HT1080 (cell line): ENCODE measurements at places on chromosomes 4 and X.

DNA sequence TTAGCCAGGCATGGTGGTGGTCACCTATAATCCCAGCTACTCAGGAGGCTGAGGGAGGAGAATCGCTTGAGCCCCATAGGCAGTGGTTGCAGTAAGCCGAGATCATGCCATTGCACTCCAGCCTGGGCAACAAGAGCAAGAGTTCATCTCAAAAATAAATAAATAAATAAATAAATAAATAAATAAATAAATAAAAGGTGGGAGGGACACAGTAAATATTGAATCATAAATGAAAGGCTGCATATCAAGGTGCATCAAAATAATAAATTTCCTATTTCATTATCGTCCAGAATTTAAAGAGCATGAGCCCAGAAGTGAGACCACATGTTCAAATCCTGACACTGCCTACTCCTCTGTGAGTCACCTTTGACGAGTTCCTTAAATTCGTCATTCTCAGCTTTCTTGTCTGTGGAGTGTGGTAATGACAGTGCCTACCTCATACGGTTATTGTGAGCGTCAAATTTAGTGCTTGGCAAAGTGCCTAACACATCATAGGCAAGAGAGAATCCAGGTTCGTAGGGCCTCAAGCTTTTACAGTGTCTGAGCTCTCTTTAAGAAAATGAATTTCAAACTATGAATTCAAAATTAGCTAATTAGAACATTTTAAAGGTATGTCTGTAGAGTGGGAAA, 49.9 kb downstream of the IL15 start:
- DNase-seq, result peak; percentile 76

- no peak for DNase-seq
These were observed 64.9 kb downstream of the PRSS12 start for GRCh38 chr4:118287711-118288451.

GRCh38 chr4:81282131-81282530, 67.1 kb upstream of the PRKG2 start:
- no peak for DNase-seq

DNA sequence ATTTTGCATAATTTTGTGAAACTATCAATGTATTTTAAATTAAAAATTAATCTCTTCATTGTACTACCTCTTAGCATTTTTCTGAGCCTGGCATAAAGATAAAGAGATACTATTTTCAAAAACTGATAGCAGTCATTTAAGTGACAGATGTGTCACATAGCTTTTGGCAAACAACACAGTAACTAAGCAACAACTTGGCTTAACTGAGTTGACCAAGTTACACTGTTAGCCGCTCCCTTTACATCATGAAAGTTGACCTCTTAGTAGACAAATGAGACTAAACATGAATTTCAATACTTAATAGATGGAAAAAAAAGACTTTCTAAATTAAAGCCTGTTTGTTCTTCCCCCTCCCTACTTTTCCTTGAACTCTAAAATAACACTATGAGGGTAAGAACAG, 62.0 kb downstream of the ATP8A1 start:
- no peak for DNase-seq

DNA sequence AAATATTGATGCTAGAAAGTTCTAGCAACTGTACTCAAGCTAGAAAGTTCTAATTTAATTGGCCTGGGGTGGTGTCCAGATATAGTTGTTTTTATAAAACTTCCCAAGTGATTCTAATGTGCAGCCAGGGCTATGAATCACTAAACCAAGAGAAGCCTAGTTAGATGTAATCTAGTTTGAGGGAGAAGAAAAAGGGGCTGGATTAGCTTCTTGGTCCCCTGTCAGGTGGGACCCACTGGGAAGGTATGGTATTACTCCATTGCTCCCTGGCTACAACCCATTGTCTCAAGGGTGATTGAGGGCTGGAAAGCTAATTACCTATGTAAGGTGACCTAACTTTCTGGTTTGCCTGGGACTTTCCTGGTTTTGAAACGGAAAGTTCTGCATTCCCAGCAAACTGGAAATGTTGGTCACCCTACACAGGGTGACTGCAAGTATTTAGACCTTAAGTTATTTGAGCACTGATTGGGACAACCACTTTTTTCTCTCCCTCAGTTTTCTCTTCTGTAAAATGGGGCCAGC, 23.9 kb upstream of the MSN start:
- DNase-seq, result peak; percentile 8

DNA sequence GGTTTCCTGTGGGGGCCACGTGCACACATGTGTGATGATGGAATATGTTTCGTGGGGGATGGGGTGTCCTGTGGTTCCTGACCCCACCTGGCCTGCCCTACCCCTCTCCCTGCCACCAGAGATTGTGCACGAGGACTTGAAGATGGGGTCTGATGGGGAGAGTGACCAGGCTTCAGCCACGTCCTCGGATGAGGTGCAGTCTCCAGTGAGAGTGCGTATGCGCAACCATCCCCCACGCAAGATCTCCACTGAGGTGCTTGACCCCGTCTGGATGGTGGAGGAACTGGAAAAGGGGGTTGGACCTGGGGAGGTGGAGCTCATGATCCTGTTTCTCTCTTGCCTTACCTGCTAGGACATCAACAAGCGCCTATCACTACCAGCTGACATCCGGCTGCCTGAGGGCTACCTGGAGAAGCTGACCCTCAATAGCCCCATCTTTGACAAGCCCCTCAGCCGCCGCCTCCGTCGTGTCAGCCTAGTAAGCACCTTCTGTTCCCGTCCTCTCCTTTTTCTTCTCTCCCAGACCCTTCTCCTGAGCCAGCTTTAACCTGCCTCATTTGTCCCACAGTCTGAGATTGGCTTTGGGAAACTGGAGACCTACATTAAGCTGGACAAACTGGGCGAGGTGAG, 5.9 kb downstream of the CDK16 start:
- no peak for DNase-seq

- no peak for DNase-seq
These were observed 481.3 kb upstream of the ADGRL3 start for GRCh38 chr4:60718874-60719273.

DNA sequence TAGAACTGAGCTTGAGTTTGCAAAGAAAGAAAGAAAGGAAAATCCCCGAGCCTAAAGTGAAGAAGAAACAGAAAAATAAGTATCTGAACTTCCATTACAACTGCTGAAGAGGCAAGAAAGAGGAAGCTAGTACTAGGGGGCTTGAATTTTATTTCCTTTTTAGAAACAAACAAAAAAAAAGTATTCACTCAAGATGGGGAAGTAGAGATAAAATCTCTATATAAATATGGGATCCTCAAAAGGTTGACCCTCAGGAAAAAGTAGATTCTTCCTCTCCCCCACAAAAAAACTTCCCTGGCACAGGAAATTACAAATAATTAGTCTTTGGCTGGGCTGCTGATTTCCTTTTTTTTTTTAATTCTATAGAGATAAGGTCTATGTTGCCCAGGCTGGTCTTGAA, 16.0 kb downstream of the LRBA start:
- no peak for DNase-seq

DNA sequence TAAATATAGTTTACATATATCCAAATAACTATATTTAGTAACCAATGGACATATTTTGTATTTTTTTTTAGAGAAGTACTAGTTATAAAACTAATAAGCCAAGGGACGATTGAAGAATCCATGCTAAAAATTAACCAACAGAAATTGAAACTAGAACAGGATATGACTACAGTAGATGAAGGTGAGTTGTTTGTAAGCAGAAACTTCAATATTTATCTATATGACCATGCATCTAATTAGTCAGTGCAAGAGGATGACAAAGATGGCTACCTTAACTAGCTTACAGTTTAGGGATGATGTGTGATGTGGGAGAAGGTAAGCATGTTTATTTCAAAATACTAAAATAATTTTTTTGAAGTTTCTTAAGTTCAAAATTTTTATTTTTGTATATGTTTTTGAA, 57.7 kb downstream of the HPGDS start:
- no peak for DNase-seq

- DNase-seq, result no peak
These were observed 57.6 kb downstream of the N4BP2 start for GRCh38 chr4:40114206-40114605.

GRCh38 chr4:165359506-165359905, 19.3 kb upstream of the CPE start:
- DNase-seq, result peak; percentile 52

GRCh38 chrX:43559644-43560043, 96.5 kb upstream of the MAOA start:
- DNase-seq, result peak; percentile 30

DNA sequence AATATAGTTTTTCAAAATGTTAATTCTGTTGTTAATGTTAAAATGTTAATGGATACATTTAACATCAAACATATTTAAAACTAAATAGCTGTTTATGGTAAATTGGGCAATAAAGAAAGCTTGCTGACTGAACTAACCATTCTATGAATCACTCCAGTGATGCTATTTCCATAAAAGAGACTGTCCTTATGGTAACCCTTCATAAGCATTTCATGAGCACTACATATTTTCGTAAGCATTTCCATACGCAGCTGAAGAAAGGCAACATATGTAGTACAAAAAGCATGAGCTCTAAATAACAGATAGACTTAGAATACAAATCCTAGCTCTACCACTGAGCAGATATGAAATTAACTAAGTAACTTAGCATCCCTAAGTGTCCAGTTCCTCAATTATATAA, 188.9 kb downstream of the COL25A1 start:
- no peak for DNase-seq

GRCh38 chrX:82813671-82814078, 694.4 kb upstream of the POU3F4 start:
- peak; percentile 92 for DNase-seq

DNA sequence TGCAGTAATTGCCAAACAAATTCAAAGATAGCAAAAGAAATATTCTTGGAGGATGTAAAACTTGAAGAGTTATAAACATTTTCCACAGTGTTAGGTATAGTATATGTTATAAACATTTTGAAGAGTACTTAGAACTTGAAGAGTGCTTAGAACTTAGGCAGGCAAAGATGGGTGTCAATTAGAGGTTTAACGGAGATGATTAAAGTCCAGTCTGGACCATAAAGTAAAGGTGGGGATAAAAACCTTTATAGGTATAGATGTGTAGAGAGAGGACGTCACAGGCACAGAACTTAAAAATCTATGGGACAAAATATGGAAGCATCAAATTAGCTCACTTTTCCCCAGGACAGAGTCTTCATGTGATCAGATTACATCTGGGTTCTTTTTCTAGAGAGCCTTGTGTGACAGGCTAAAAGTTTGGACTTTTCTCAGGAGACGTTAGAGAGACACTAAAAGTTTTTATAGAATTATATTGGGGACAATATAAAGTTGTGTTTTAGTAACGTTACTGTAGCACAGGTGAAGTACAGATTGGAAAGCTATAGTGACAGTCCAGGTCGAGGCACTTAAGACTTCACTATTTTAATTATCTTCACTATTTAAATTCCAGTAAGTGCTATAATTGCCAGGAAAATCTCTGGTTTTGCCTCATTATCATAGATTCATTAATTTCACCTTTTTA, 13.3 kb upstream of the MAD2L1 start:
- no peak for DNase-seq

- DNase-seq, result peak; percentile 13
These were observed 653.8 kb upstream of the CPEB2 start for GRCh38 chr4:14348506-14348905.

DNA sequence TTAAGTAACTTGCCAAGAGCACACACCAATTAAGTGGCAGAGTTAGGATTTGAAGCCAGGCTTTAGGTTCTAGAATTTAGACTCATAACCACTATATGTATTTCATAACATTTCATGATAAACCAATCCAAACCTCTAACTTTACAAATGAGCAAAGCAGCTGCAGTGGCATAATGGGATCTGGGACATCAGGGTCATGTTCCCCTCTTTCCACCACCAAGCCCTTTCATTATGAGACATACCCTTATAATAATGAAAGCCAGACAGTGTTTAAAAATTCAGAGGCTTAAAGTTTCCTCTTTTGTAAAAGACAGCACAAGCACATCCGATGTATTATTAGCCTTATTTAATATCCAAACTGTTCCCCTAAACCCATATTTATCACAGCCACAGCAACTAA, 28.3 kb upstream of the AMELX start:
- no peak for DNase-seq

DNA sequence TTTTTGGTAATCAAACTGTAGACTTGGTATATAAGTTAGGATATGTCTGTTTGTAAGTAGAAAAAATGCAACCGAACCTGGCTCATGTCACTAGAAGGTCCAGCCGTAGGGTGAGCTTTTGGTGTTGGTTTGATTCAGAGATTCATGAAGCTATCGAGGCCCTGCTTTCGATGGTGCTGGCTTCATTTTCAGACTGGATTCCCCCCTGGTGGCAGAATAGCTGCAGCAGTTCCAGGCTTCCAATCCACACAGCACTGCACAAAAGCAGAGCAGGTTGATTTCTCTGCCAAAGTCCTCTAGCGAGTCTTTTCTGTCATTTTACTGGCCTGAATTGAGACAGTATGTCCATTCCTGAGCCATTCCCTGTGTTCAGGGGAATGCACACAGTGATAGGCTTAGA, 33.1 kb downstream of the PDK3 start:
- no peak for DNase-seq

GRCh38 chr4:57309658-57310057, 199.5 kb upstream of the IGFBP7 start:
- no peak for DNase-seq

GRCh38 chr4:143443728-143444127, 69.8 kb upstream of the SMARCA5 start:
- DNase-seq, result no peak

GRCh38 chr4:2651546-2651945, 104.6 kb downstream of the TNIP2 start:
- DNase-seq, result no peak

DNA sequence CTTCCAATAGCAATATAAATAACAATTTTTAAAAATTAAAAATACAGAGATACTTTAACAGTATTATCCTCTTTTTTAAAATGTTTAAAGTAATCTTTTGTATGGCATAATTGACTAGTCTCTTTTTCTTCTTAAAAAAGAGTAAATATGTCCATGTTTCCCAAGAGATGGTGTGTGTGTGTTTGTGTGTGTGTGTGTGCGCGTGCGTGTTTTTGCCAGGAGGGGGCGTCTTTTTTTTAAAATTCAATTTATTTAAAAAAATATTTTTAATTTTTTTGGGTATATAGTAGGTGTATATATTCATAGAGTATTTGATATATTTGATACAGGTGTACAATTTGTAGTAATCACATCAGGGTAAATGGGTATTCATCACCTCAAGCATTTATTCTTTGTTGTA, 1073.7 kb downstream of the PCDH7 start:
- no peak for DNase-seq

GRCh38 chrX:119942831-119943184, 743 bp downstream of the NKAP start:
- no peak for DNase-seq

GRCh38 chr4:137640156-137640837, 108.0 kb upstream of the PCDH18 start:
- DNase-seq, result no peak

GRCh38 chr4:107760281-107760947, 40.4 kb upstream of the PAPSS1 start:
- peak; percentile 43 for DNase-seq

DNA sequence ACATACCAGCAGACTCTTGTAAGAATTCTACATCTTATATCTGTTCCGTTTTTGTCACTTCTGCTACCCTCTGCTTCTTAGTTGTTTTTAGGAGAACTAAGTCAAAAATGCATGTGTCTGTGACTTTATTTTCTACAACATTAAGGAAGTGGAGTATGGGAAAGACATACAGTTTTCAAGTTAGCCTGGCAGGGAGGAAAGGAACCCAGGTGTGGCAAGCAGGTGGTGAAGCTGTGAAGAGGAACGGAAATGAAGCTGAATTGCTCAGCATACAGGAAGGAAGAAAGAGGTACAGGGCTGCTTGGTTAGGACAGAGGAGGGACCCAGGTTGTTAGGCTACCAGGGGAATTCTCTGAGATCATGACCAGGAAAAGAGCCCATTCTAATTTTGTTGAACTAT, 9.4 kb downstream of the GPRIN3 start:
- no peak for DNase-seq

- no peak for DNase-seq
These were observed 12.5 kb downstream of the GRXCR1 start for GRCh38 chr4:42904986-42905385.

- peak; percentile 30 for DNase-seq
These were observed 4.0 kb downstream of the C4orf46 start for GRCh38 chr4:158667651-158668198.
